ENCODE measurements at places on chromosomes 2 and 18. TPM values are rescaled to one million over a fixed set of nuclear protein-coding genes. Genes with fewer than 3 reads are reported as not detected.

DNA sequence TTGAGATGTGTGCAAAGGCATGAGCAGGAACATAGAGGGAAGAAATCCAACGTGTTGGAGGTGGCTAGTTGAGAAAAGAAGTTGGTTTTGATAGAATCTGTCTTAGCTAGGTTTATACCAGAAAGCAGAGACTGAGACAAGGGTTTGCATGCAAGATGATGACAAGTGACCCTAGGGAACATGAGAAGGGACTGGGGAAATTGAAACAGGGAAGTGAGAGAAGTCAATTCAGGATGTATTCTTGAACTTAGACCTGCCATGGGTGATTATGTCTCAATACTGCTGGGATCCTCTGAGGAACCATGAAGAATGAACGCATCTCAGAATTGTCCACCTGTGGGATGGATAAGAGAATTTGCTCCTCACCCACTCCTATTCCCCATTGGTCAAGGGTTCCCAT lies 20.5 kb downstream of the IL36A start:
- H3K27ac ChIP-seq = no peak overlapping the region
- no peaks in the 10 kb centered on the region for H3K36me3 ChIP-seq
- no peaks in the 10 kb centered on the region for H3K27me3 ChIP-seq
- H3K4me1 ChIP-seq = no peaks in the 10 kb centered on the region

Gene CRYBA2
- total RNA-seq = 6.8 TPM

Gene ITGB6
- total RNA-seq = not detected

- no peak overlapping the region for H3K4me3 ChIP-seq
- DNase-seq = no peak
- no peak overlapping the region for H3K27ac ChIP-seq
- H3K4me1 ChIP-seq = no peaks in the 10 kb centered on the region
Observed at GRCh38 chr2:224807153-224807964, 91.2 kb upstream of the CCDC195 start.

GRCh38 chr2:230600881-230601280 lies 111.8 kb upstream of the CAB39 start:
- H3K4me1 ChIP-seq = no peaks in the 10 kb centered on the region
- no peaks in the 10 kb centered on the region for H3K36me3 ChIP-seq
- H3K27me3 ChIP-seq = no peaks in the 10 kb centered on the region

Gene ABCB11
- 0.31 TPM for total RNA-seq

- no peak overlapping the region for H3K27ac ChIP-seq
- DNase-seq = peak; percentile 74
- no peaks in the 10 kb centered on the region for H3K36me3 ChIP-seq
- H3K4me1 ChIP-seq = peaks cover 24% of the 10 kb centered on the region
- H3K4me3 ChIP-seq = no peak overlapping the region
Observed at GRCh38 chr2:108583903-108584520, 49.7 kb downstream of the LIMS1 start.

Gene TNFRSF11A
- 5.4 TPM for total RNA-seq

Gene RGPD3
- 0.14 TPM for total RNA-seq

Gene SAG
- total RNA-seq = not detected

Gene GPR155
- 6.2 TPM for total RNA-seq

DNA sequence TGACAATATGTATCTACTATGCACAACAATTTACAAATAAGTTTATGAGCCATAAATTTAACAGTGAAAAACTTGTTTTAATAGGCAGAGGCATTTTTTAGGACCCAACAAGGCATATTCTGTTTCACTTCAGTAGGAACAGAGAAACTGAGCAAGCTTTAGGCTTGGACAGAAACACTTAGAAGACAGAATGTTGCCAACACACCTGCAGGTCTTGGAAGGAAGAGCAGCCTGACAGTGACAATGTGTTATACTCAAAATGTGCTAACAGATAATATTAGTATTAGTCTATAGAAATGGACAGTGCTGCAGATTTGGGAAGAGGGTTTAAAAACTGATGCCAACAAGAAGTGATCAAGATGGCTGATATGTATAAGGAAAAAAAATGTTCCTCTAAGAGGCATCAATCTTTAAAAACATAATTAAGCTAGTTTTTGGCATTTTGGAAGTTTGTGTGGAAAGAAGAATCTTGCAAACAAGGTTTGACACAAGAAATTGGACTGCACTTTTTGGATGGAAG lies 297.1 kb upstream of the FSIP2 start:
- DNase-seq = no peak
- H3K4me3 ChIP-seq = no peak overlapping the region
- no peaks in the 10 kb centered on the region for H3K27me3 ChIP-seq
- H3K27ac ChIP-seq = no peak overlapping the region
- H3K4me1 ChIP-seq = no peaks in the 10 kb centered on the region

- H3K27ac ChIP-seq = no peak overlapping the region
- no peaks in the 10 kb centered on the region for H3K27me3 ChIP-seq
- DNase-seq = no peak
Observed at GRCh38 chr18:12770469-12771219, 67.8 kb downstream of the PSMG2 start.

GRCh38 chr2:40363231-40363630 lies 88.7 kb downstream of the SLC8A1 start:
- H3K4me3 ChIP-seq = no peak overlapping the region
- no peaks in the 10 kb centered on the region for H3K27me3 ChIP-seq
- no peaks in the 10 kb centered on the region for H3K36me3 ChIP-seq
- no peak overlapping the region for H3K27ac ChIP-seq
- peaks cover 27% of the 10 kb centered on the region for H3K4me1 ChIP-seq

Gene EVA1A
- 2.0 TPM for total RNA-seq

Gene GPR39
- total RNA-seq = not detected

DNA sequence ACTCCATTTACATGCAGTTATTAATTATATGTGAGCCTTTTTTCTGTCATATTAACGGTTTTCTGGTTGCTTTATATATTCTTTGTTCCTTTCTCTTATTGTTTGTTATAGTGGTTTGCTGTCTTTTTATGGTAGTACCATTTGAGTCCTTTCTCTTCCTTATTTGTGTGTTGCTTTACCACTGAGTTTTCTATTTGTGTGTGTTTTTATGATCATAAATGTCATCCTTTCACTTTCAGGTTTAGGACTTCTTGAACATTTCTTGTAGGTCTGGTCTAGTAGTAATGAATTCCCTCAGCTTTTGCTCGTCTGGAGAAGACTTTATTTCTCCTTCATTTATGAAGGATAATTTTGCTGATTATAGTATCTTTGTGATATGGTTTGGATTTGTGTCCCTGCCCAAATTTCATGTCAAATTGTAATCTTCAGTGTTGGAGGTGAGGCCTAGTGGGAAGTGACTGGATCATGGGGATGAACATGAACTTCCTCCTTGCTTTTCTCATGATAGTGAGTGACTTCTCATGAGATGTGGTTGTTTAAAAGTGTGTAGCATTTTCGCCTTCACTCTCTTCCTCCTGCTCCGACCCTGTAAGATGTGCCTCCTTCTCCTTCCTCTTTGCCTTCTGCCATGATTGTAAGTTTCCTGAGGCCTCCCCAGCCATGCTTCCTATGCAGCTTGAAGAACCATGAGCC lies 11.5 kb downstream of the GCC2 start:
- peaks cover 27% of the 10 kb centered on the region for H3K36me3 ChIP-seq
- H3K27me3 ChIP-seq = no peaks in the 10 kb centered on the region
- H3K4me1 ChIP-seq = no peaks in the 10 kb centered on the region
- no peak overlapping the region for H3K4me3 ChIP-seq
- no peak overlapping the region for H3K27ac ChIP-seq
- no peak for DNase-seq

DNA sequence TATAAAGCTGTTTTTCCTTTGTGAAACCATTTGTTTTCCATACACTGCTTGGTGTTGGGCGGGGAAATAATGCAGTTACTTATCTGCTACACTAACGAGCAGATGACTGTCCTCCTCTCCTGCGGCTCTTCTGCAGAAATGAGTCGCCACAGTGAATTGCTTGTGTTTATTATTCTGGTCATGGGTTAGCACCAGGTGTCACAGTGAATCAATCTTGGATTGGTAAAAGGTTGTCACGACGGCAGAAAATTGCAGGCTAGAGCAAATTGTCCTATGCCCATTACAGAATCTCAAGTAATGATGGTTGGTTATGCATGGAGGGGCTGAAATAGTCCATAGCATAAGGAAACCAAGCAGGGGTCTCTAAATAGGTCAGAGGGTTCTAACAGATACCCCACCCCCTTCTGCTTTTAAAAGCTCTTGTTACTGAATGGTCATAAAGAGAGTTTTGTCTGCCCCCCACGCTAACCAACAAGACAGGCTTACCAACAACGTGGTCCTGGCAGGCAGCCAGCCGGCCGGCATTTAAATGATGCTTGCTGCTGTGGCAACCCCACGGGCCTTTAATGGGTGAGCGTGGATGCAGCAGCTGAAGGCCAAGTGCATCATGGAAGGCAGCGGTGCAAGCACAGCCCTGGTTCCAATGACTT lies 29.5 kb downstream of the RAB31 start:
- DNase-seq = no peak
- no peak overlapping the region for H3K4me3 ChIP-seq
- peaks cover 59% of the 10 kb centered on the region for H3K4me1 ChIP-seq
- peaks cover 8% of the 10 kb centered on the region for H3K36me3 ChIP-seq
- H3K27me3 ChIP-seq = no peaks in the 10 kb centered on the region

- no peaks in the 10 kb centered on the region for H3K4me1 ChIP-seq
- H3K27me3 ChIP-seq = no peaks in the 10 kb centered on the region
- H3K4me3 ChIP-seq = no peak overlapping the region
- DNase-seq = no peak
Observed at GRCh38 chr2:149236410-149236809, 94.0 kb upstream of the LYPD6 start.

Gene OTOS
- not detected for total RNA-seq

GRCh38 chr18:24112874-24113615 lies 25.8 kb upstream of the CABYR start:
- H3K36me3 ChIP-seq = no peaks in the 10 kb centered on the region
- peak overlapping the region; percentile 10 for H3K4me3 ChIP-seq
- DNase-seq = peak; percentile 91
- H3K4me1 ChIP-seq = peaks cover 38% of the 10 kb centered on the region

Gene TTC21B
- total RNA-seq = 28.5 TPM

Gene TRIM43
- total RNA-seq = not detected

DNA sequence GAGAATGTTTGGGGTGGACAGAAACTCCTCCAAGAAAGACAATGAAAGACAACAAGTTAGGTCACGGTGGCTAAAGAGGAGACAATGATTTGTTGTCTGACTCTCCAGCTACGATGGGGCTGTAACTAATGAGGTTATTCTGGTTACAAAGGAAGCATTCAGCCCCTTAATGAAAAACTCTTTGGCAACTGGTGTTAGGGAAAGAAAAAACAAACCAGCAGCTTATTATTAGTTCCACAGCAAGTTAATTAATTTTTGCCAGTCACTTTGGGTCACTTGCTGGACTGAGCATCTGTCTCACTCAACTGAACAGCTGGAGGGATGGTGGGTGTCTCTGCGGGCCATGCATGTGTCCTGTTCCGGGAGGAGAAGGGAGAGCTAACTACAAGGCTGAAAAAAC lies 263.7 kb downstream of the ALK start:
- H3K27me3 ChIP-seq = no peaks in the 10 kb centered on the region
- H3K27ac ChIP-seq = no peak overlapping the region
- no peak overlapping the region for H3K4me3 ChIP-seq
- H3K36me3 ChIP-seq = no peaks in the 10 kb centered on the region
- DNase-seq = no peak

- H3K36me3 ChIP-seq = no peaks in the 10 kb centered on the region
- DNase-seq = no peak
- H3K27me3 ChIP-seq = no peaks in the 10 kb centered on the region
- H3K4me3 ChIP-seq = no peak overlapping the region
- H3K27ac ChIP-seq = no peak overlapping the region
- H3K4me1 ChIP-seq = no peaks in the 10 kb centered on the region
Observed at GRCh38 chr2:19048593-19049266, 309.7 kb downstream of the OSR1 start.

Gene IL1F10
- total RNA-seq = not detected

GRCh38 chr2:179842498-179843153 lies 18.8 kb downstream of the ZNF385B start:
- H3K27me3 ChIP-seq = no peaks in the 10 kb centered on the region
- no peaks in the 10 kb centered on the region for H3K4me1 ChIP-seq
- no peak overlapping the region for H3K4me3 ChIP-seq
- H3K36me3 ChIP-seq = no peaks in the 10 kb centered on the region
- DNase-seq = peak; percentile 18

GRCh38 chr2:158414538-158414937 lies 42.0 kb downstream of the CCDC148 start:
- H3K4me3 ChIP-seq = no peak overlapping the region
- DNase-seq = no peak
- no peak overlapping the region for H3K27ac ChIP-seq
- no peaks in the 10 kb centered on the region for H3K4me1 ChIP-seq

Gene CDH7
- 0.11 TPM for total RNA-seq

GRCh38 chr2:57733956-57734355 lies 312.6 kb upstream of the VRK2 start:
- no peak overlapping the region for H3K4me3 ChIP-seq
- no peaks in the 10 kb centered on the region for H3K4me1 ChIP-seq
- DNase-seq = no peak
- no peaks in the 10 kb centered on the region for H3K27me3 ChIP-seq

DNA sequence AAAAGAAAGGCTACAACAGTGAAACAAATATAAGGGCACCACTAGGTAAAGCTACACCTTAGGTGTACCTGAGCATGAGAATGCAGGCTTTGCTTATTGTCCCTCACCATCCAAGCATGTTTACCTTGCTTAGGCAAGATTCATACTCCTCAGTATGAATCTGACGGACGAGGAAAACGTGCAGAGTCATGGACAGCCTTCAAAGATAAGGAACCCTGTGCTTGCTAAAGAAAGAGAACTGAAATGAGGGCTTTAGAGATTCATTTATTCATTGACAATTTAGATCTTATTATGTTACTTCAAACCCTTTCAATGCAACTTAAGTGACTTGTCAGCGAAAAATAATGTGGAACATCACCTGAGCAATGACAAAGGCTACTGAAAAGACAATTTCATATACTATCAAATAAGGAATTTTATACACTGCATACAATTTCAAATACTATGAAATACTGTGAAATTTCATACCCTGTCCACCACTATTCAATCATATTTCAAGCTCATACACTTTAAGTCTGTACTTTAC lies 21.7 kb downstream of the CLASP1 start:
- H3K27ac ChIP-seq = peak overlapping the region; percentile 74
- no peaks in the 10 kb centered on the region for H3K36me3 ChIP-seq
- no peak for DNase-seq
- no peaks in the 10 kb centered on the region for H3K27me3 ChIP-seq
- peaks cover 32% of the 10 kb centered on the region for H3K4me1 ChIP-seq

DNA sequence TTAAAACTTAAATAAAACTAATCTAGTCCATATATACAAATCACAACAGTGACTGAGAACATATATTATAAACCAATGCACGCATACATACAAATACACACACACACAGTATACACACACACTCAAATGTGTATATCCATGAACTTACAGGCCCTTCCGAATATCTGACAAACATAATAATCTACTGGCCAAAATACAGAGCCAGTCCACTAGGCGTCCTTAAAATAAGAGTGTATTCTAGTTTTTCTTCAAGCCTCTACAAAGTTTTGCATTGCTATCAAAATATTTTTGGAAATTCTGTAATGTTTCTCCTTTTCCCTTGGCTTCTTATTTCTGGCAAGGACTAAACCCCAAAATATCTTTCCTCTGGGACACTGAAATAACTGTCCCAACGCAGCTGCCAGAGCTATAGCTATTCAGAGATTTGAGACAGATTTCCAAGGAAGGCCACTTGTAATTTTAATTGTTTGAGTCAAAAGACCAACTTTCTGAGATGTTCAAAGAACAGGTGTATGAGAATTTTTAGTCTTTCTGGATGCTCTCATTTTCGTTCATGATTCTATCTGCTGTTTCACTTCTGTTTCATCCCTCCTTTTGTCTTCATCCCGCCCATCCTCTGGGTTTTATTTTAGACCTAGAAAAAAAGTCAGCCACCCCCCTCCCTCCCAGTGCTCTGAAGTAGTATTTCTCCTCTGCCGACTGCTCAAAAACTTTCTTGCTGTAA lies 24.1 kb upstream of the SP3 start:
- H3K4me3 ChIP-seq = no peak overlapping the region
- peaks cover 21% of the 10 kb centered on the region for H3K4me1 ChIP-seq
- no peaks in the 10 kb centered on the region for H3K36me3 ChIP-seq
- no peak overlapping the region for H3K27ac ChIP-seq
- no peaks in the 10 kb centered on the region for H3K27me3 ChIP-seq
